Inflammatory macrophage treated with lipopolysaccharide for 4 hours (primary cell): ENCODE measurements at places on chromosomes 5 and 9.

- DNase-seq: no peak
These were observed 598 bp downstream of the PCDHA2 start for GRCh38 chr5:140795259-140795641.

DNA sequence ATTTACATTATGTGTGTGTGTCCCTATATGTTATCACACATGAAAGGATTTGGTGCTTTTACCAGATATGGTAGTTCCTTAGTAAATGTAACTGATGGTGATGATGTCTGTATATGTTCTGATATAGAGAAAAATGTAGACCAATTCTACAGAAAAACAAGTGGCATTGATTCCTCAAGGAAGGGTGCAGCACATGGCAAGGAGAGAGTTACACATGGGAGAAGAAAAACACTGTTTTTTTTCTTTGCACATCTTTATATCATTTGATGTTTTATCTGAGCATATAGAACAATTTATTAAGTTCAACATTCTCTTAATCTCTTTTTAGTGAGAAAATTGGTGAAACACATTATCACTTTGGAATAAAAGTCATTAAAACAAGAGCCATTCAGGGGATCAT, 535.0 kb upstream of the KLF4 start:
- no peak for DNase-seq

DNA sequence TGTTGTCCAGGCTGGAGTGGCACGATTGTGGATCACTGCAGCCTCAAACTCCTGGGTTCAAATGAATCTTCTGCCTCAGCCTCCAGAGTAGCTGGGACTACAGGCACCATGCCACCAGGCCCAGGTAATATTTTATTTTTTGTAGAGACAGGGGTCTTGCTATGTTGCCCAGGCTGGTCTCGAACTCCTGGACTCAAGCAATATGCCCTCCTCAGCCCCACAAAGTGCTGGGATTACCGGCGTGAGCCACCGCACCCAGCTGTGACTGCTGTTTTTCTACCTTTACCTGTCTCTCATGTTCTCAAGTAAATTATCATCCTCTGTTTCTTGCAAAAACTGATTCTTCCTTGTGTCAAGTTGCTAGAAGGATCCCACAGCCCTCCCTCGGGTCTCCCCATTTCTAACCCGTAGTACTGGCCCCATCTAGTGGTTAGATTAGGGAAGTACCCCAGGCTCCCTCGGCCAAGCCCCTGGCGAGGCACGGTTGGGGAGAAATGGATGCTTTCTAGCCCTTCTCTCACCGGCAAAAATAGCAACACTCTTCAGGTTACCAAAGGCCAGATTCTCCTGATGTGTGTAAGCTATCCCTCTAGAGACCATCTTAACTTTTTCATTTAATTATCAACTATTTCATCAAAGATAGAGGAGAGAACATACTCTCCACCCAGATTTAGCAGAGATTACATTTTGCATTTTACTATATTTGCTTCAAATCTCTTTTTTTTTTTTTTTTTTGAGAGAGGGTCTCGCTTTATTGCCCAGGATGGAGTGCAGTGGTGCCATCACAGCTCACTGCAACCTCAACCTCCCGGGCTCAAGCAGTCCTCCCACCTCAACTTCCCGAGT, 19.2 kb upstream of the TOR1B start:
- peak; percentile 76 for DNase-seq

DNA sequence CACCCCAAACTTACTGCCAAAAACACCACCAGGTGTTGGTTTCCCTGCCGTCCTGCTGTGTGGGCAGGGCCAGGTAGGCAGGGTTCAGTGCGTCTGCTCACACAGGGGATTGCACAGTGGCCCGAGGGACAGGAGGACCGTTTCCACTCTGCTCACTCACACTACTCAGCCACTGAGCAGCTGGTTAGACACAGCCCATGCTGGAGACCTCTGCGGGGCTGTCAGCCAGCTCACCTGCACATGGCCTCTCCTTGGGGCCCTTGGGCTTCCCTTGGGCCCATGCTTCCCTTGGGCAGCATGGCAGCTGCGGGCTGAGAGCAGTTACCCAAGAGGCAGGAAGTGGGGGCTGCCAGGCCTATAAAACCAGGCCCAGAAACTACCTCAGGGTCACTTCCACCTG, 79.0 kb downstream of the SYK start:
- DNase-seq: no peak

GRCh38 chr5:94778732-94779131, 160.3 kb downstream of the SLF1 start:
- DNase-seq: no peak

DNA sequence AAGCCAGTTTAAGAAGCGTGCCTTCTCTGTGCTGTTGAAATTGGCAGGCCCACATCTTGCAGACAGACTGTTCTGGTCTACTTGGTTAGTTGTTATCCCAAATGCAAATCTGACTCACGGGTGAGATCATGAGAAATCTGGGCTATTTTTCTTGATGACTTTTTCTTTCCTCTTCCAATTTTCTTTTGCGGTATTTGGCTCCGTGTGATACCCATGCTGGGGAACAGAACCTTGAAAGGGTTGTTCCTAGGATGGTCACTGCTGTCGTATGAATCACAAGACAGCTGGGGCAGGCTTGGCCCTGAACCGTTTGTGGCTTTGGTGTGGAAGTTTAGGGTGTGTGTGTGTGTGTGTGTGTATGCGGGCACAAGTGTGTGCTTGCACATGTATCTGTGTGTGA, 24.6 kb downstream of the PDZD2 start:
- DNase-seq: no peak
